ENCODE measurements at places on chromosomes 1 and 21. TPM values are rescaled to one million over a fixed set of nuclear protein-coding genes. Genes with fewer than 3 reads are reported as not detected.

The SLC30A10 gene
- total RNA-seq, result not detected

The TNFRSF1B gene
- total RNA-seq, result 30.5 TPM

The NFASC gene
- 21.5 TPM for total RNA-seq

The TNN gene
- not detected for total RNA-seq

The NCAM2 gene
- 3.4 TPM for total RNA-seq

The SLAMF8 gene
- total RNA-seq, result not detected

The TMEM200B gene
- total RNA-seq, result 11.6 TPM

The CCDC18 gene
- 2.2 TPM for total RNA-seq

The DNALI1 gene
- 3.1 TPM for total RNA-seq

The NUAK2 gene
- 8.6 TPM for total RNA-seq

The CYP4A22 gene
- total RNA-seq, result not detected

The PTGFR gene
- 0.32 TPM for total RNA-seq
